Stimulated activated CD4-positive, alpha-beta T cell treated with anti-CD3 and anti-CD28 coated beads, Interleukin-1b, Interleukin-23, amount 100 ng/mL, for 1 hour (primary cell): ENCODE measurements at places on chromosomes 12 and 14.

DNA sequence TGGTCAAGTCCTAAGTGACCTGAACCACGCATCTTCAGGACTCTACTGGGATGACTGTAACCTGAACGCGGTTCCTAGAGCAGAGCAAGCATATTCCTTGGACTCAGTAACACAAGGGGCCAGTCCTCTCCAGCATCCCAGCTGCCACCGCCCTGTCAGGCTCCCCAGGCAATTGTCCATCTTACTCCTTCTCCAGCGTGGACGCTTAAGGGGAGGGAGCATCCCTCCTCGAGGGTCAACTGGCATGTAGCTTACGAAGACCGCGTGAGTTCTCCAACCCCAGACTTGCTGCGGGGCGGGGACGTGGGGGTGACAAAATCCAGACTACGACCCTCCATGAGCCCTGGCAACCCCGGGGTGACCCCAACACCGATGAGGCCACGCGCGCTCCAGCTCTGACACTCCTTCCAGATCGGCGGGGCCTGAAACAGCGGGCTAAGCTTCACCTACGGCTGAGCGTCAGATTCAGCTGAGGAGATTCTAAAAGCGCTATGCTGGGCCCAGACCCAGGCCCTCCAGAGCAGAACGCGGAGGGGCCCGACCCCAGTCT lies 846 bp upstream of the MTHFD1 start:
- DNase-seq: no peak

DNA sequence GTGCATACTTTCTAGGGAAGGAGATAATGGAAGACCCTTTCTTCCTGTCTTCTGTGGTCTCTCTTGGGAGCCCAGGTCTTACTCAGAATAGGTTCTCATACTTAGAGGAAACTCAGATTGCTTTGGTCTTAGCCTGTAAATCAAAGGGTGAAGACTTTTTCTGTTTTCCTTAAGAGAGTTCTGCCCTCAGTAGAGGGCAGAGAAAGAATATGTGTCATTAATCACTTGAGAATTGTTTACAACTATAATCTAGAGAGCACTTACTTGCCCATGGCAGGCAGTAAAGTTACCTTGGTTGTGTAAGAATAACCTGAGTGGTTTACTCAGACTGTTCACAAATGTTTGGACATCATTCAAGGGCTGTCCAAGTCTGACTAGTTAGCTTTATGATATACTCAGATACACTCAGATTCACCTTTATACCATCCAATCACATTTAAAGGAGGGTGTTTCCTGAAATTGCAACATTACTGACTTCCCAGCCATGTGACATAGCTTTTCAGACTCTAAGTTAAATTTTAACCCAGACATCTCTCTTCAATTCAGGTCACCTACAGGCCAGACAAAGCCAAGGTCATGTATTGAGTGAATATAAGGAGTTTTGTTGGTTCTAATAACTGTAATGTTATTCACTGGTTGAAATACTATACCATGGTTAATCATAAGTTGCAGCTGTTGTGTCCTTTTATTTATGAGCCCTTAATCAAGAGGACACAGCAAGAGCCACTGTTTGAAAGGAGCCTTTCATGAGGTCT lies 372.2 kb downstream of the RAD51B start:
- DNase-seq: no peak

- DNase-seq: no peak
Measured at GRCh38 chr14:85895603-85896002, 365.7 kb downstream of the FLRT2 start.

GRCh38 chr14:51644217-51644933 lies 7.3 kb upstream of the FRMD6 start:
- DNase-seq: no peak

GRCh38 chr14:52563120-52563519 lies 10.5 kb downstream of the GPR137C start:
- no peak for DNase-seq

- no peak for DNase-seq
Measured at GRCh38 chr12:3473171-3473570, 17.8 kb upstream of the PRMT8 start.

- no peak for DNase-seq
Measured at GRCh38 chr14:90611936-90612335, 204.3 kb downstream of the TTC7B start.

DNA sequence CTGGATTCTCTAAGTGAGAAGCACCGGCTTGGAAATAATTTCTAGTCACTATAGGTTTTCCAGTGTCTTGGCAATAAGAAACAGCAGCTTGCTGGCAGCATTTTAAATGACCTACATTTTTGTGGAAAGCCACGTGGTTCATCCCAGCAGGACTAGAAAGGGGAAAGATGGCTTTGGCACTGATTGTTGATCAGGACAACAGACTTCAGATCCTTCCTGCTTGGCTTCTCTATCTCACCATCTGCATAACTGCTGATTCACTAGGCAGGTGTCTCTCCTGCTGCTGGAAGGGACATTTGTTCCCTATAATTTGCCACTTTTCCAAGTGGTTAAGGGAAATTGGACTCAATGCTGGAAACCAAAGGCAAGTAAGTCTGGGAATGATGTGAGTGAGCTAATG lies 131.0 kb downstream of the TTC8 start:
- no peak for DNase-seq

DNA sequence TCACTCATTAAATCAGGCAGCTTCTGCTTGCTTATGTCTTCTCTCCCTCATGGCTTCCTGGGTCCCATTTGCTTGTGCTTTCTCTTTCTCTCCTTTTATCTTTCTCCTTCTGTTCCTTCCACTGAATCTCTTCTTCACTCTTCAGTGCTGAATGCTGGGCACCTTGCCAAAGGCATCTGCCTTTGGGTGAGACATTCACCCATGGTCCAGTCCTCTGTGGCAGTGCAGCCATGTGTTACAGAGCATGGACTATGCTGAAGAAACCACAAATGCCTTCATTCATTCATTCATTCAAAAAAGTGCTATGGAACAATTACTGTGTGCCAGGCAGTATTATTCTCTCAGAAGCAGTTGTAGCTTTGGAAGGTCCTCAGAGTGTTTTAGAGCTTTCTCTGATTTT lies 344.4 kb upstream of the STXBP6 start:
- DNase-seq: no peak

DNA sequence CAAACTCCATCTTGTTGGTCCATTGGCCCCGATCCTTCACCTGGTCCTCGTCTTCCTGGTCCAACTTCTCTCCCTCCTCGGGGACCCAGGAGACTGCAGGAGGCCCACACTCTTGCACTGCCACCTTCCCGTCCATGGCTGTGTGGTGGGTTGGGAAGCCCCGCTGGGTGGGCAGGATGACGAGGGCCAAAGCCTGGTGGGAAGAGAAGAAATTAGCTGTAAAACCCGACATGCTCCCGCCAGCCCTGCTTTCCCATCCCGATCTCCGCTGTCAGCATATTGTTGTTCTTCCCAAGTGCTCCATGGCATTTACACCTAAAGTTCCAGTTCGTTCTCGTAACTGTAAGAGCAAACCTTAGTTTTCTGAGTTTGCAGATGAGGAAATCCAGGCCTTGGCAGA lies 4.1 kb downstream of the SLC6A12 start:
- DNase-seq: no peak

- no peak for DNase-seq
Measured at GRCh38 chr12:13340149-13340548, 143.6 kb downstream of the EMP1 start.

DNA sequence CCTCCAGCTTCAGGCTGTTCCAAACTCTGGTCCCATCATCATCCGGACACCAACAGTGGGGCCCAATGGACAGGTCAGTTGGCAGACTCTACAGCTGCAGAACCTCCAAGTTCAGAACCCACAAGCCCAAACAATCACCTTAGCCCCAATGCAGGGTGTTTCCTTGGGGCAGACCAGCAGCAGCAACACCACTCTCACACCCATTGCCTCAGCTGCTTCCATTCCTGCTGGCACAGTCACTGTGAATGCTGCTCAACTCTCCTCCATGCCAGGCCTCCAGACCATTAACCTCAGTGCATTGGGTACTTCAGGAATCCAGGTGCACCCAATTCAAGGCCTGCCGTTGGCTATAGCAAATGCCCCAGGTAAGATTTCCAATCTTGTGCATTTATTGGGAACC lies 3.3 kb downstream of the SP1 start:
- no peak for DNase-seq

DNA sequence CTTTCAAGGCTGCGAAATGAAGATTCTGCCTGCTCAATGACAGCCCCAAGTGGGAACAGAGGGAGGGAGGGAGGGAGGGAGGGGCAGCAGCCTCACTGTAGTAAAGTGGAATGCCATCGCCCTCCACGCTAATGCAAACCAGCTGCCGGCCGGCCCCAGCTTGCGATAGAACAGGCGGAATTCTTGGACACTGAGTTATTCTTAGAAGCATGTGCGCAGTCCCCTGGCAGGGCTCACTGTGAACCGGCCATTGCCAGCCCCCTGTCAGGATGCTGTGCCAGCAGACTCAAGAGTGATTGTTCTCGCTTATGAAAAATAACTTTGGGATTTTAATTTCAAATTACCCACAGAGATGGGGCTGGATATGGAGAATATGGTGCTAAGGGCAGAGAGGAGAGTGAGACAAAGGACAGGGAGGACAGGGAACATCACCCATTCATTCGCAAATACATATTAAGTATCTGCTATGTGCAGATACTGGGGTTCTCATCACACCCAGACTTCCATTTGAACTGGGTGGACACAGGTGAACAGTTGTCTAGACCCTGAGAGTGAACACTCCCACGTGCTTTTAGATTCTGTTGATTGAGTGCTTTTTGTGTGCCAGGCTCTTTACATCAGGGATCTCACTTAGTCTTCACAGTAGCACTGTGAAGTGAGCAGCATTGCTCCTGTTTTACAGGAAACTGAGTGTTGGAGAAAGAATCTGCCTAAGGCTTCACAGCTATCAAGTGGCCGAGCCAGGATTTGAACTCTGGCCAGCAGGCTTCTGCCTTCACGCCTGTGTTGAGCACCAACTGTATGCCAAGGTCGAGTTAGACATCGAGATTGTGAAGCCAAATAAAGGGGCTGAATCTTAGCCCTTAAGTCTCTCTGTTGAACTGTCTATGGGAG lies 192.9 kb downstream of the C12orf75 start:
- no peak for DNase-seq
